ENCODE measurements at places on chromosomes 5 and 9.
A peak's percentile ranks its signal among the peaks of the same experiment; 100 is the strongest.

- no peak for DNase-seq
Measured at GRCh38 chr9:134611046-134611445, 30.6 kb upstream of the COL5A1 start.

DNA sequence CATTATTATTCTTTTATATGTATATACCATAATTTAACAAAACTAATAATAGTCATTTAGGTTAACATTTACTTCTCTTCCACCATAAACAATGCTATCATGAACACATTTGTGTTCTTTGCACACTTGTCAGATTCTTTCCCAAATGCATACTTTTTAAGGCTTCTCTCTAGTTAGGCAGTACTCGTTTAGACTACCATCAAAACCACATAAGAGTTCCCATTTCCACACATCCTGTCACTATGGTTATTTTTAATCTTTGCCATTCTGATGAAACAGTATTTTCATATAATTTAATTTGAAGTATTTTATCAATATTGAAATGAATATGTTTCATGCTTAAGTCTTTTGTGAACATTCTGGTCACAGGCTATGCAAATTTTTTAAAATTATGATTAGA is 15.1 kb downstream of the DROSHA start:
- DNase-seq = no peak

- DNase-seq = no peak
Measured at GRCh38 chr5:158611581-158611980, 488.1 kb downstream of the EBF1 start.

GRCh38 chr5:59799668-59800346 is 93.7 kb downstream of the PDE4D start:
- peak; percentile 69 for DNase-seq

DNA sequence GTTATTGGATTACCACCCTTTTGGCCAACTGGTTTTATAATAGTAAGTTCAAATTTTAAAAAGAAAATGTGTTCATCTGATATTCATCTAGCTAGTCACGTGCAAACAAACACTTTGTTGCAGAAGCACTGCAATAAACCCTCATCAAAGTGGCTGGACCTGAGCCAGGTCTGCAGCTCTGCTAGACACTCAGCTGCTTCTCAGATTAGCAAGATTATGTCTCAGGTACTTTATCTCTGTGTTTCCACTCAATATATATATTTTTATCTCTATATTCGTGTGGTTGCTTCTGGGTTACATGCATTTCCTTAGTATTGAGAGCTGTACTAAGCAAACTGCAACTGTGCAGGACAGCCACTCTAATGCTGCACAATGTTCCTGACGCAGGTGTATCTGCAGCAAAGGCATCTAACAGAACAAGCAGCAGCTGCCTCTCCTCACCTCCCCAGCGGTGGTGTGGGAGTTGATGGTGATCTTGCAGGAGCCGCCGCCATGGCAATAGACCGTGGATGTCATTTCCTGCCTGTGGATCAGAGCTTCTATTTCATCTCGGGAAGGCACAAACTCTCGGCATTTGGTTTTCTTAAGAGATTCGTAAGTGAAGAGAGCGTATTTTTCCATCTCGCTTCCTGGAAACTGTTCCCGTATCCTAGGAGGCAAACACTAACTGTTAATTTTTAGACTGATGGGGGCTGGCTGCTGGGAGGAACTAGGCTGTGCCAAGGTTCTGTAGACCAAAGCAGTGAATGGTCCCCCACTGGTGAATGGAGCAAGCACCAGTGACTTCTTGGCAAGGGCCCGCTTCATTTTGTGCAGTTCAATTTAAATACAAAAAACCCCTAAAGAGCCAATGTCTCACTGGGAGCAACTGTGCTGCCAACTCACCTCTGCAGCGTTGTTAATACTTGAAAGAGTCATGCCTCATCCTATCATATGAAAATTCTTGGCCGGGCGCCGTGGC is 56.7 kb upstream of the RETREG1 start:
- DNase-seq = peak; percentile 78

DNA sequence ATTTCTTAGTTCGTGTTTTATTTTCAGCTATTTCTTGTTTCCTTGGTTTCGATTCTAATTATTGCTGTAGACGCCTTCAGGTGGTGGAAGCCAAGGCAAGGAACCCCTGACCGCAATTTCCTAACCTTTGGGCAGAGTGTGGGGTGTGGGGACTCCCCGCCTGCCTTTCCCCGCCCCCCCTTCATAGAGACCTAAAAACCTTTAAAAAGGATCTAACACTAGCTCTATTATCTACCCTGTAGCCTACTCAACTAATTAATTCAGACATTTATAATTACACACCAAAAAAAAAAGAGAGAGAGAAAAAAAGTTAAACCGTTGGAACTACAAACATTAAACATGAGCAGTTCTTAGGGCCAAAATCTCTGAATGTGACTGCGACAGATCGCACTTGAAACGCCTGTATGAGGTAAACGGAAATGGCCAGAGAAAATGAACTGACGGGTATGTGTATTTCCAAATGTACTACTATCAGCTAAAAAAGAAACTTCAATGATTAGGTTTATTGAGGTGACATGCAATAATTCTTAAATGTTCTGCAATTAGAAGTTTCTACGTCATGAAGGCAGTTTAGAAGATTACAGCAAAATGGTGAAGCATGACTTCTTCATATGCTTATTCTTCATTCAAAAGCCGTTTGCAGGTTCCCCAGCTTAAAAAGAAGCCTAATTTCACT is 19.0 kb upstream of the FER start:
- DNase-seq = no peak

GRCh38 chr5:179558932-179559283 is 8.6 kb downstream of the RUFY1 start:
- no peak for DNase-seq

DNA sequence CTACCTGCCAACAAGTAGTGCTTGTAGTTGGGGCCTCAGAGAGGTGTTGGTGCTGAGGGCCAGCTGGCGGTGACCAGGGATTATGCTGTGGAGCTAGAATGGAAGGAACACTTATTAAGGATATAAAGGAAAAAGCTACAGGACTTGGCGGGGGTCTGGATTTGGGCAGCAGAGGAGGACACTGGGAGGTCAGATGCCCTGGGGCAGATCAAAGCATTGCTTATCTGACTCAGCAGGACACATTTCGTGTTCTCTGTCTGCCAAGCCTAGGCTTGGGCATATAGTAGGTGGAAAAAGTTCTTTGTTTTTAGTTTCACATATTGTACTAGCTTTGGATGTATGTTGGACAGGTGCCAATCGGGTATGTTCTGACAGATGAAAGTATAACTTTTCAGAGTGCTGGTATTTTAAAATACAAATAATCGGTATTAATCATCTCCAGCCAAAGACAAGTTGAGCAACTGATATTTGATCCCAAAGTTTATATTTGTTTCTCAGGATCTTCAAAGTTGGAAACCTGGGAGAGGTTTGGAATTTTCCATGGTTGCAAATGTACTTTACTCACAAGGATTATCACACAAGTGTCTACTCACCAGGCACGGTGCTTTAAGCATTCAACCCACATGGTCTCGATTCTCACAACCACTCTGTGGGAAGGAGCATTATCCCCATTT is 69.4 kb downstream of the IQGAP2 start:
- DNase-seq = no peak

GRCh38 chr5:33827018-33827707 is 64.6 kb downstream of the ADAMTS12 start:
- no peak for DNase-seq

GRCh38 chr5:126138281-126138931 is 284.8 kb upstream of the GRAMD2B start:
- DNase-seq = no peak

DNA sequence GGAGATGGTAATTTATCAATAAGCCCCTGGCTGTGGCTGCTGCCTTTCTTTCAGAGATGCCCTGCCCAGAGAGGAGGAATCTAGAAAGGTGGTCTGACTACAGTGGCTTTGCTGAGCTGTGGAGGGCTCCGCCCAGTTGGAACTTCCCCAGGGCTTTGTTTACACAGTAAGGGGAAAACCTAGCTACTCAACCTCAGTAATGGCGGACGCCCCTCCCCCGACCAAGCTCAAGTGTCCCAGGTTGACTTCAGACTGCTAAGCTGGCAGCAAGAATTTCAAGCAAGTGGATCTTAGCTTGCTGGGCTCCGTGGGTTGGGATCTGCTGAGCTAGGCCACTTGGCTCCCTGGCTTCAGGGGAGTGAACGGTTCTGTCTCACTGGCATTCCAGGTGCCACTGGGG is 865.4 kb upstream of the ACO1 start:
- no peak for DNase-seq

GRCh38 chr9:72089451-72090130 is 29.2 kb upstream of the C9orf57 start:
- DNase-seq = no peak

DNA sequence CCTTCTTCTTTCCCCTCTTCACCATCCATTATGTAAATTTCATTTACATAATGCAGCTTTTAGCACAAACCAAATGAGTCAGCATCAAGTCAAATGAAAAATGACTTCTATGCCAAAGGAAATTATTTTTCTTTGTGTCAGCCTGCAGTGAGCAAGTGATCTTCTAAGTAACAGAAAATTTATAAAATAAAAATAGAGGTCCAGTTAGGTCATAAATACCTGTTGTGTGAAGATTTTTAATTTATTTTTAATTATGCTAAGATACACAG is 16.7 kb upstream of the THG1L start:
- no peak for DNase-seq

DNA sequence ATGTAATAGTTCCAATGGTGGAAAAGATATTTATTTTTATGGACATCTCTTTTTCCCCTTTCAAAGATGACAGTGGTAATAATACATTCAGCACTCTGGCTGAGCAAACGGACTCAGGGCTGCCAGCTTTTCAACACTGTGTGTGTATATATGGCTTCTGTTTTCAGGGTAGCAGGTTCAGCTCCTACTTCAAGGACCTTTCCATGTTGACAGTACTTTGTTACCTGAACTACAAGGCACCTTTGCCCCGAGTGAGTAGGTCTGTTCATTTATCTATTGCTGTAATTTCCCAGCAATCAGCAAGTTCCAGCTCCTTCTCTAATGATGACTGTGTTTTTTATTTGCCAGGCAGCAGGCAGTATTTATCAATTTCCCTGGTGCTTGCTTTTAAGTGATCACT is 387.4 kb upstream of the KIF2A start:
- DNase-seq = no peak

DNA sequence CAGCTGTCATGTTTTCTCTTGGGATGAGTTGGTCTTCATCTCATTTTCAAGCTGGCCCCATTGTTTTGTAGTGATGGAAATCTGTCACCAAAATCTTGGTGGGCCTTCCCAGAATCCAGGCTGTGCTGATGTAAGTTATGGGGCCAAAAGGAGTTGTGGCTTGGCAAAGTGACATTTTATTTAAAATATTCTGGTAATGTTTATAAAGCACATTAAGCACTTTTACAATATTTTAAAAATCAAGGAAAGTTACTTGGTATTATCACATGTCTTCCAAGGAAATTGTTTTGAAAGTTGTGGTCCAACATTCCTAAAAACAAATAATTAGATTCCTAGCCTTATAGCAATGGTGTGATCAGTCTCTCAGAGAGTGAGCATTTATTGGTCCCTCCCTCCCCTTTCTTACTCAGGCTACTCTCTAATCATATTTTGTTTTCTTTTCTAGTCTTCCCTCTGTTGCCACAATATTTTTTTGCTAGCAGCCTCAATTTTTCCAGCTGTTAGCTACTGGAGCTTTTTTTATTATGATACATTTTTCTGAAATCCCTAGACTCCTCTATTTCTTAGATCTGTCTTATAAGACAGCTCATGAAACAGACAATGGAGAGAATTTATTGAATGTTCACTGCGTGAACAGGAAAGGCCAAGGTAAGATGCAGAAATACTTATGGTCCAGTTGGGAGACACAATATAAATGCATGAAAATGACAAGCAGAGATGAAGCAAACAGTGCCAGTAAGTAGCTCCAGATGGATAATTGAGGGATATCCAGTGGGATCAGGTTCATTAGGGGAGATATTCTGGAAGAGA is 408.1 kb upstream of the ZNF608 start:
- DNase-seq = no peak

DNA sequence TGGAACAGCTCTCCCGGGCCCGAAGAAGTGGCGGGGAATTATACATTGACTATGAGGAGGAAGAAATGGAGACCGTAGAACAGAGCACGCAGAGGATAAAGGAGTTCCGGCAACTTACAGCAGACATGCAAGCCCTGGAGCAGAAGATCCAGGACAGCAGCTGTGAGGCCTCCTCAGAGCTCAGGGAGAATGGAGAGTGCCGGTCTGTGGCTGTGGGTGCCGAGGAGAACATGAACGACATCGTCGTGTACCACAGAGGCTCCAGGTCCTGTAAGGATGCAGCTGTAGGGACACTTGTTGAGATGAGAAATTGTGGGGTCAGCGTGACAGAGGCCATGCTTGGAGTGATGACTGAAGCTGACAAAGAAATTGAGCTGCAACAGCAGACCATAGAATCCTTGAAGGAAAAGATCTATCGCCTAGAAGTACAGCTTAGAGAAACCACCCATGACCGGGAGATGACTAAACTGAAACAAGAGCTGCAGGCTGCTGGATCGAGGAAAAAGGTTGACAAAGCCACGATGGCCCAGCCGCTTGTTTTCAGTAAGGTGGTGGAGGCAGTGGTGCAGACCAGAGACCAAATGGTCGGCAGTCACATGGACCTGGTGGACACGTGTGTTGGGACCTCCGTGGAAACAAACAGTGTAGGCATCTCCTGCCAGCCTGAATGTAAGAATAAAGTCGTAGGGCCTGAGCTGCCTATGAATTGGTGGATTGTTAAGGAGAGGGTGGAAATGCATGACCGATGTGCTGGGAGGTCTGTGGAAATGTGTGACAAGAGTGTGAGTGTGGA is 129.5 kb upstream of the DMRT1 start:
- DNase-seq = no peak

DNA sequence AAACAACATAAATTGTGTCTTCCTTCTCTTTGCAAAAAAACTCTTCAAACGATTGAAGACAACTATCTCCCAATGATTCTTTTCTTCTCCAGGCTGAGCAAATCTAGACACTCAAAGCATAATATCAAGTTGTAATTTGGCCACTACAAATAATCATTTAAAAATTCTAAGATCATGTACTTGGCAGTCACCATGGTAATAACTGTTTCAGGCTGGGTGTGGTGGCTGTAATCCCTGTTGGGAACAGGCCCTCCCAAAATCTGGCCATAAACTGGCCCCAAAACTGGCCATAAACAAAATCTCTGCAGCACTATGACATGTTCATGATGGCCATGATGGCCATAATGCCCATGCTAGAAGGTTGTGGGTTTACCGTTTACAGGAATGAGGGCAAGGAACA is 52.0 kb downstream of the PJA2 start:
- no peak for DNase-seq

DNA sequence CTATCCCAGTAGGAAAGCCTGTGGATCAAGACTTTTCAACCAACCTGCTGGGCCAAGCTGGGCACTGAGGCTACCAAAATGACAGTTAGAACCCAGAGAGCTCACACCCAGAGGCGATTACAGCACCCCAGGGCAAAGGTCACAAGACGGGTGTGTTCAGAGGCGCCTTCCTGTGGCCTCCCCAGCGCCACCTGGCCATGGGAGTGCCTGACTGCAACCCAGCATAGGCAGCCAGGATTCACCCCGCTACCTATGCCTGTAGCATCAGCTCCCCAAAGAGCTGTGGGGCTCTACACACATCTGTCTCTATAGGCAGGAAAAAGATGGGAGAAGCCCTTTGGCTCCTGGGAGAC is 33.5 kb downstream of the PDGFRB start:
- peak; percentile 33 for DNase-seq

Data from ACHN (cell line).